ENCODE measurements at places on chromosomes 2 and 18.

DNA sequence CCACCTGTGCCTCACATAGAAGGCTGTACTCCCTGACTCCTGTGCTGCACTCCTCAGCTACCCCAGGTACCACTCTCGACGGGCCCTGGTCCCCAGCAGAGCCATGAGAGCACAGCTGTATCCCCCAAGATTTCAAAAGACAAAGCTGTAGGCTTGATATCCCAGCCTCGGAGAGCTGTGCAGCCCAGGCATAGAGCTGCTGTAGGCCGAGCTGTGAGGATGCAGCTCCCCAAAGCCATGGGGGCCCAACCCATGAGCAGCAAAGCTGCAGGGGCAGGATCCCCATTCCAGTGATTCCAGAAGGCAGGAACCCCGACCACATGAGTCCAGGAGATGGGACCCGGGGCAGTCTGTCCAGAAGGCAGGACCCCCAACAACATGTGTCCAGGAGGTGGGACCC lies 123.8 kb upstream of the CBLN2 start:
- DNase-seq: no peak

- no peak for DNase-seq
Observed at GRCh38 chr2:86533589-86533988, 29.7 kb downstream of the CHMP3 start.

GRCh38 chr2:36963734-36964133 lies 2.6 kb downstream of the STRN start:
- DNase-seq: no peak

DNA sequence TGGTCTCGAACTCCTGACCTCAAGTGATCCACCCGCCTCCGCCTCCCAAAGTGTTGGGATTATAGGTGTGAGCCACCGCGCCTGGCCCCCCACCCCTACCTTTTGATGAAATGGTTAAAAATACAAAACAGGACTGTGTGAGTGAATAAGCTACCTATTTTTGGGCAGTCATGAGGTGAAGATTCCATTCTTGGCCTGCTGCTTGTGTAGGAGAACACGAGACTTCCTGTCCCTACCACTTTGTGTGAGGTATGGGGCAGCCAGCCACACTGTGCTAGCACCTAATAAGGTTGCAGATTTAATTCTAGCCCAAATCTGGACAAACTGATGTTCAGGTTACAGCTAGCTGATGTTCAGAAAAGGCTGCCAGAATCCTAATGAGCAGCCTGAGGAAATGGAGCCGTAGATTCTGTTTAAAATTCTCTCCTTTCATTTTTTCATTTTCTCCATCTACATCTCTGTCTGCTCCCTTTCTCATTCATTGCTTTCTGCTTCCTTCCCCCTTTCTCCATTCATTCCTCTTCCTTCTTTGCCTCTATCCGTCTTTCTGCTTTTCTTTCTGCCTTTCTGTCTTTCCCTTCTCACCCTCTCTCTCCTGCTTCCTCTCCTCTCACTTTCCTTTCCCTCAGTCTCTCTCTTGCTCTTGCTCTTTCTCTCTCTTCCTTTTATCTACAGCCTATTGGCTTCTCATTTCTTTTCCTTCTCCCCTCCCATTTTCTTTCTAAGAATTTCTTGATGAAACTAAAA lies 4.6 kb upstream of the LTBP1 start:
- DNase-seq: no peak

- DNase-seq: no peak
Observed at GRCh38 chr18:53567929-53568574, 656.4 kb downstream of the MBD2 start.
